ENCODE measurements at places on chromosomes 4 and X.

DNA sequence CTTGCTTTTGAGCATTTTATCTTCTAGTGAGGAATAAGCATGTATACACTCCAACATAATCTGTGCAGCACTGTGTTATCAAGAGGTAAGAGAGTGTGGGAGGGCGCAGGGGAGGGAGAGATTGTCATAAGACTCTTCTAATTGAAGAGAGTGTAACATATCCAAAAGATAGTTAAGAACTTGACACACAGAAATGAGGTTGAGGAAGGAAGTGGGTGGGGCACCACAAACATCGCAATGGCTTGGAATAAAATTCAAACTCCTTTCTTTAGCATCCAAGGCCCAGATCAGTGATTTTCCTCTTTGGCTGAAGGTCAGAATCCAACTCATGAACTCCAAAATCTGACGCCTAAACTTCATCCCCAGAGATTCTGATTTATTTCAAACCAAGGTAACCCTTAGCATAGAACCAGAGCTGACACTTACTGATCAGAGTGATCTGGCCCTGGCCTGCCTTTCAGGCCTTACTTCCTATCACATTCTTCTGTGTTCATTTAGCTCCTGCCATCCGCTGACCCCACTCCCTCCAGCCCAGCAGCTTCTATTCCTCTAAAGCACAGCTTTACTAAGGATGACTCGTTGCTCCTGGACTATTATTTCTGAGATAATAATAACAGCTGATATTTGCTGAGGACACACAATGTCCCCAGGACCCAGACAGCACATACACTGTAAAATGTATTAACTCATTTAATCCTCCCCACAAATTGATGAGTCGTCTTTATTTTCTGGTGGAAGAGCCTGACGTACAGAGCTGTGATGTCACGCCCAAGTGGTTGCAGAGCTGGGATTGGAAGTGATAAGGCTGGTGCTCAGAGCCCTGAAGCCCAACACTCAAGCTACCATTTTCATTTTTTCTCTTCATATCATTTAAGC, 10.6 kb upstream of the CTSO start:
- no peak for DNase-seq

- no peak for DNase-seq
Observed at GRCh38 chr4:148243837-148244236, 198.4 kb downstream of the NR3C2 start.

DNA sequence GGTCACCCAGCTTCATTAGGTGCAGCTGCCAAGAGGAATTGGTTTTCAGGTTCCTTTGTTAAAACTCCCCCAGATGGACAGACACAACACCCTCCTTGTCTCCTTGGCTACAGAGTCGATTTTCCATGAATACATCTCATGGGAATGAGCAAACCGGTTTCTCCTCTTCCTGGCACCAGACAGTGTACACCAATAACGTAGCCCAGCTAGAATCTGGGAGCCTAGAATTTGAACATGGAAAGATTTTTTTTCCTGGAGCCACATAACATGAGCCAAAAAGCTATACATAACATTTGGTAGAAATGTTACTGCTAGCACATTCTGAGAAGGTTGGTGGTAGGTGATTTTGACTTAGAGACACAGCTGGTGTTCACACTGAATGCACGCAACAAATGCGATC, 62.9 kb upstream of the SLC34A2 start:
- DNase-seq, result no peak

- peak; percentile 32 for DNase-seq
Observed at GRCh38 chr4:104593019-104593418, 98.3 kb upstream of the CXXC4 start.

DNA sequence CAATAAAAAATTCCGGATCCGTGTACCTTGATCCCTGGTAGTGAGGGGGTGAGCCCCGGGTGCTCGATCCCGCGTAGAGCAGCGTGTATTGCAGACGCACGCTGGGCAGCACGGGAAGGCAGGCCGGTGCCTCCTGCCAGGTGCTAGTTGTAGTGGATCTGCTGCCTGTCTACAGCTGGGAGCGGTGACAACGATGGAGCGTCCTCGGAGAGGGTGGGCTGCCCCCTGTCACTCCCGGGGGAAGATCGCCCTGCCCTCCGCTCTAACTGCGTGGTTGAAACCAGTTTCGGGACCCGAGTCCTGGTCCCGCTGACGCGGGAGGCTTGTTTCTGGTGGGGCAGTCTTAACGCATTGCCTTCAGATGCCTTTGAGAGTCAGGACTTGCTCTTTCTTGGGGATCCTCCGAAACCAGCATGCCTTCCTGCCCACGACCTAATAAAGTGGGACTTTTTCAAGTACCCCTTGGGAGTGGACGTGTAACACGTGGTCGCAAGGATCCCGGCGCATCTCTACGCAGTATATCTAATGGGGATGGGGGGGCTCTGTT, 2.7 kb upstream of the NKX6-1 start:
- no peak for DNase-seq

- DNase-seq, result no peak
Observed at GRCh38 chr4:78642934-78643333, 91.4 kb downstream of the ANXA3 start.

GRCh38 chr4:113682730-113683537, 78.6 kb downstream of the CAMK2D start:
- peak; percentile 53 for DNase-seq

- no peak for DNase-seq
Observed at GRCh38 chrX:110966839-110967238, 129.2 kb upstream of the PAK3 start.

- DNase-seq, result no peak
Observed at GRCh38 chr4:98469771-98470170, 188.6 kb downstream of the TSPAN5 start.

GRCh38 chr4:51963841-51964517, 56.2 kb downstream of the LRRC66 start:
- DNase-seq, result no peak

DNA sequence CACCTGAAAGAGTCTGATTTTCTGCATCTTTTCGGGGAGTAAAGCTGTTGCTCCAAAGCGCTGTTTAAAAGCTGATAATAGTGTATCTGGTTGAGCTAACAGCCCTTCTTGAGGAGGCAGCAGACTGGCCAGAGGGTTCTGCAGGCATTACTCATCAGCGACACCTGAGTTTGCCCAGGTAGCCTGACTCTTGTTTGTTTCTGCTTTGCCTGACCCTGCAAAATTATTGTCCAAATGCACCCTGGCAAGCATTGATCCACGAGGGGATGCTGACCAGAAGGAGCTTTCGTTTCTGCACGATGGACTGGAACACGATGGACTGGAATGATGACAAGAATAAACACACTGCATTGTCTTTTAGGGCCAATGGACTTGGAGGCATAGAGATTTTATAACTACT, 6.2 kb downstream of the CD99 start:
- no peak for DNase-seq

DNA sequence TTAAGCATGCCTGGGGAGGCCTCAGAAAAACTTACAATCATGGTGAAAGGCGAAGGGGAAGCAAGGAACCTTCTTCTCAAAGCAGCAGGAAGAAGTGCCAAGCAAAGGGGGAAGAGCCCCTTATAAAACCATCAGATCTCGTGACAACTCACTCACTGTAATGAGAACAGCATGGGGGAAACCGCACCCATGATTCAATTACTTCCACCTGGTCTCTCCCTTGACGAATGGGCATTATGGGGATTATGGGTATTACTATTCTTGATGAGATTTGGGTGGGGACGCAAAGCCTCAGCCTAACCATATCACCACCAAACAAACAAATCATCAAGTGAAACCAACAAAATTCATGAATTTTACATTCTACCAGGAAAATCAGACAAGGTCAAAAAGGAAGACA, 76.7 kb upstream of the TAB3 start:
- no peak for DNase-seq

GRCh38 chr4:7368296-7368695, 66.4 kb downstream of the PSAPL1 start:
- DNase-seq, result no peak

- DNase-seq, result no peak
Observed at GRCh38 chr4:31183256-31183655, 463.1 kb downstream of the PCDH7 start.

GRCh38 chr4:169147191-169147590, 123.6 kb downstream of the SH3RF1 start:
- DNase-seq, result no peak

DNA sequence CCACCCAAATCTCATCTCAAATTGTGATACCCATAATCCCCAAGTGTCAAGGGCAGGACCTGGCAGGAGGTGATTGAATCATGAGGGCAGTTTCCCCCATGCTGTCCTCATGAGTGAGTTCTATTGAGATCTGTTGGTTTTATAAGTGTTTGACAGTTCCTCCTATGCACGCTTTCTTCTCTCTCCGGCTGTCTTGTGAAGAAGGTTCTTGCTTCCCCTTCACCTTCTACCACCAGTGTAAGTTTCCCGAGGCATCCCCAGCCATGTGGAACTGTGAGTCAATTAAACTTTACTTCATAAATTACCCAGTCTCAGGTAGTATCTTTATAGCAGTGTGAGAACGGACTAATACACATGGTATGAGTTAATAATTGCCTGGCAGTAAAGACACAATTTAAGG, 581.7 kb upstream of the AMOT start:
- DNase-seq, result no peak

Data from small intestine (tissue), 16 donors.